Thyroid gland (tissue), 4 donors: ENCODE measurements at places on chromosomes 5 and 9. TPM values are rescaled to one million over a fixed set of nuclear protein-coding genes. Genes with fewer than 3 reads are reported as not detected.

ECM2 gene
- total RNA-seq = 4.9 TPM

PHF24 gene
- 0.67 TPM for total RNA-seq

ANKRD31 gene
- 0.42 TPM for total RNA-seq

BTNL9 gene
- total RNA-seq = 25.0 TPM
